ENCODE measurements at places on chromosomes 16 and 17. TPM values are rescaled to one million over a fixed set of nuclear protein-coding genes. Genes with fewer than 3 reads are reported as not detected.

DNA sequence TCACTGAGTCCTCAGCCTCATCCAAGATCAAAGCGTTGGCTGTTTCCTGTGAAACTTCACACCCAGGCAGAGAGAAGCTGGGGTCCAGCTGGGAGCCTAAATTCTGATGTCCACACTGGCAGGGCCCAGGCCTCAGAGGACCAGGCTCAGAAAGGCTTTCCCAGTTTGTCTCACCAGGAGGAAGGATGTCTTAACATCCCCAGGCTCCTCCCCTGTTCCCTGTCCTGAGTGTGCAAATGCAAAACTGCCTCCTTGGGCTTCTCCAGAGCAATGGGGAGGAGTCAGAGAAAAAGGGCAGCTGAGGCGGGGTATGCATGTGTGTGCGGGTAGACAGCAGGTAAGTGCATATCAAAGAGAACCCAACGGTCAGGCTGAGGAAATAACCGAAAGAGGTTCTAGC, 45.7 kb downstream of the CUEDC1 start:
- DNase-seq, result no peak

DNA sequence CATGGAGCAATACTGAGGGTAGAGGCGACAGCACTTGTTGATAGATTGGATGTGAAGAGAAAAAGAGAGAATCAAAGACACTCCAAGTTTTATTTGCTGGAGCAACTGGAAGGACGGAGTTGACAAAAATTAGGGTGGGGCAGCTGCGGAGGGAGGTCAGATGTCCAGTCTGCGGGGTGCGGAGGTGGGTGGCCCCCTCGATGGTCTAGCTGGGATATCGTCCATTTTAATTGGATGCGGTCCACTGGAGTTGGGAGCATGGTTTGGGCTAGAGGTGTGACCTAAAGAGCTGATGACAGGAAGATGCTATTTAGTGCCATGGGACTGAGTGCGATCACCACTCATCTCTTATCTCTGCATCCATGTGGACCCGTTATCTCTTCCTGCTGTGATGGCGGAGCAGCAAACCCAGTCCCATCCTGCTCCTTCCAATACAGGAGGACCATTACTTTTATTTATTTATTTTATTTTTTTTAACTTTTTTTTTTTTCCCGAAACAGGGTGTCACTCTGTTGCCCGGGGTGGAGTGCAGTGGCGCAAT, 48.3 kb upstream of the CBX4 start:
- DNase-seq, result no peak

- peak; percentile 51 for DNase-seq
Observed at GRCh38 chr16:31868691-31869167, 4.9 kb upstream of the ZNF267 start.

The ALOX15 gene
- polyA plus RNA-seq, result not detected

All from mammary epithelial cell (primary cell).